ENCODE measurements at places on chromosomes 7 and 10.

- no peak for DNase-seq
These were observed 261.5 kb upstream of the KLF14 start for GRCh38 chr7:130995252-130996081.

DNA sequence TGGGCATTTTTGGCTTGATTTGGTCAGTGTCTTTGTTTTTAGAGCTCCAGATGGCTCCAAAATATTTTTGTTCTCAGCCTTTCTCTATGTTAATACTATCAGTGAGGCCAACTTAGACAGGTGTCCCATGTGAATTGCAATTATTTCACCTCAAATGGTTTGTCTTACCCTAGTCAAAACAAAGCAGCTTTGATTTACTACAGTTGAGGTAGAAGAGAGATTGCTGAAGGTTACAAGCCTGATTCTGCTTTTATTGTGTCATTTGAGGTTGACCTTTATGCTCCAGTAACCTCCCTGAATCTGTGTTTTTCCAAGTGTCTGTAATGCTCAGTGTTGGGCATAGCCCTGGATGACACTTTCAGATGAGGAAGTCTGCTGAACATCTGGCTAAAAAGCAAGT, 882.9 kb downstream of the NRG3 start:
- DNase-seq, result no peak

GRCh38 chr7:148391591-148391990, 199.0 kb upstream of the C7orf33 start:
- no peak for DNase-seq

- peak; percentile 86 for DNase-seq
These were observed 102.4 kb downstream of the MDFIC start for GRCh38 chr7:115024276-115024675.

GRCh38 chr7:156184164-156184563, 371.9 kb upstream of the SHH start:
- no peak for DNase-seq

Measured in NCI-H82 (cell line).